ENCODE measurements at places on chromosomes 6 and 20.

GRCh38 chr6:7270320-7271204, 42.4 kb downstream of the SSR1 start:
- DNase-seq: no peak

DNA sequence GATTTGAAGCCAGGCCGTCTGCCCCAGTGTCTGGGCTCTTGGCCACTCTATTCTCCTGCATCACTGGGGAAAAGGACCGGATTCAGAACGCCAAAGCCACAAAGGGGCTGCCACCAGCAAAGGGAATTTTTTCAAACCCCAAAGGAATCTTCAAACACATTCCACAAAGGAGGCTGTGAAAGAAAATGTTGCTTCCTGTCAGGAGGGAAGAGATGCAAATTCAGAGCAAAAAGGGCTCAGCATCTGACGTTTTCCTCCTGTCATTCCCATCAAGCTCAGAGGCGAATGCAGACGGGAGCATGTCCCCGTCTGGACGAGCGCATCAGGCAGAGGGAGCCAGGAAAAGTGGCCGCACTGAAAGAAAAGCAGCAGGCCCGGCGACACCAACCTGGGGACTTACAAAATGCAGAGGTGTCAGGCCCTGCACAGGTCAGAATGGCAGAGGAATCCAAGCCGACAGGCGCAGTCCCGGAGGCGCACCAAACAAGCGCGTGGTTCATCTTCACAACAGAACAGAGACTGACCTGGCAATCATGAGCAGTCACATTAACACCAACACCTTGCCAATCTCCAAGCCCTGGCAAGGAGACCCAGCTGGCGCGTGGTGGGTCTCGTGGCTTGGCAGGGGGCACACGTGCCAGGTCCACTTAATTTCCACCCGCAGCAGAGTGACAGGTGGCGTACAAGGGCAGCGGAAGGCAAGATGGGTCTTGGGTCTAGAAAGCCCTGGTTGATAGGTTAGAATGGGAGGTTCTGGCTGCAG, 62.8 kb downstream of the GRM4 start:
- no peak for DNase-seq

GRCh38 chr6:82118150-82118562, 129.4 kb downstream of the IBTK start:
- DNase-seq: no peak

GRCh38 chr6:38080360-38080759, 260.8 kb downstream of the ZFAND3 start:
- DNase-seq: no peak

- no peak for DNase-seq
These were observed 96.8 kb downstream of the PHACTR1 start for GRCh38 chr6:12813321-12813720.

DNA sequence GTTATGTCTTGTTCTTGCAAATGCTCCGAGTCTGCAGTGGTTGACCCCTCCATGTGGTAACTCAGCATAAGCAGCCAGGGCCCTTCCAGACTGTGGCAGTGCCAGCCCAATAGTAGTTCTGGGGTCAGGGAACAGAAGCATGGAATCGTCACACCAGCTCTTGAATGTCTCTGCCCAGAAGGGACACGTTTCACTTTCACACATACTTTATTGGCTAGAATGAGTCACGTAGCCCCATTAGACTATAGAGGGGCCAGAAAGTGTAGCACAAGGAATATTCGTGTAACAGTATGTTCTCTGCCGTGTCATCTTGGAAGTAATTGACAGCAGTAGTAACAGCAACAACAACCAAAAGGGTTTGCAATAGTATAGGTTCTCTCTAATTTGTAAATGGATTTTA, 254.7 kb downstream of the FARS2 start:
- DNase-seq: no peak

DNA sequence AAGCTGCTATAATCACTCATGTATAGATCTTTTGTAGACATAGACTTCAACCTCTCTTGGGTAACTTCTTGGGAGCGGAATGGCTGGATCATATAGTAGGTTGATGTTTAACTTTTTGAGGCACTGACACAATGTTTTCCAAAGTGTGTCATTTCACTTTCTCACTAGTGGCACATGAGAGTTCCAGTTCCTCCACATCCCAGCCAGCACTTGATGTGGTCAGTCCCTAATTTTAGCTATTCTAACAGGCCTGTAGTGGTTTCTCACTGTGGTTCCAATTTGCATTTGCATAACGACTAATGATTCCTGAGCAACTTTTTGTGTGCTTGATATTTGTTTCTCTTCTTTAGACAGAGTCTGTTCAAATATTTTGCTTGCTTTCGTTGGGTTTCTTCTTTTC, 221.3 kb downstream of the DLL1 start:
- no peak for DNase-seq

- no peak for DNase-seq
These were observed 53.7 kb downstream of the GFOD1 start for GRCh38 chr6:13433709-13434121.

- DNase-seq: no peak
These were observed 815 bp downstream of the SPATA2 start for GRCh38 chr20:49914310-49915117.

GRCh38 chr6:142635130-142635529, 309.8 kb downstream of the HIVEP2 start:
- no peak for DNase-seq

DNA sequence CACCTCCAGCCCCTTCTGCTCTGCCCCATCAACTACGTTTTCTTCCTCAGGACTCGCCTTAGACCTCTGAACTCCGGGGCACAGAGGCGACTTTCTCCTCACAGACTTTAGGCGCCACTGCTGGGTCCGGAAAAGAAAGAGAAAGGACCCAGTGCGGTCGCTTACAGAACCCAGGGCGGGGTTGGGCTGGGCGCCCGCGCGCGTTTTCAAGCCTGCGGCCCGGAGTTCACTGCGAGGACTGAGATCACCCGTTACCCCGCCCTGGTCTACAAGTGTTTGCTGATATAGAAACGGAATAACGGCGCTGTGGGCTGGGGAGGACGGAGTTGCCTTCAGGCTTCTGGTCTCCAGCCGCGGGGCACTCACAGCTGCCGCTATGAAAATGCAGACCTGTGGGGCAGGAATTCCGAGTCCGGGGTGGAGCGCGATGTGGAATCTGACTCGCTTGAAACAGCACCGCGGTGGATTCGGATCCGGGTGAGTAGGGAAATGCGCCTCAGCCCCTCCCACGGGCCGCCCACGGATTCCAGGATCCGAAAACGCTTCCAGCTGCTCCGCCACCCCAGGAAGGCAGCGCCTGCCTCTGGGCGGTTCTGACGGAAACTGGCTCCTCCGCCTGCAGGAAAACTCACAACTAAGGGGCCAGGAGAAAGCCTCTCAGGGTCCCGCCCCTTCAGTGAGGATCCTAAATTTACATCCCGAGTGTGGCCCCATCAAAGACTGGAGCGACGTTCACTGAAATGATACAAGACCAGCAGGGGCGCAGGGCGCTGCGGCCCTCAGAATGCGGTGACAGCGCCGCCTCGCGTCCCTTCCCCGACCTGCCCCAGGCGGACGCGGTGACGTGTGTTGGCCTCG, 29.4 kb downstream of the HLA-F start:
- DNase-seq: peak; percentile 80

DNA sequence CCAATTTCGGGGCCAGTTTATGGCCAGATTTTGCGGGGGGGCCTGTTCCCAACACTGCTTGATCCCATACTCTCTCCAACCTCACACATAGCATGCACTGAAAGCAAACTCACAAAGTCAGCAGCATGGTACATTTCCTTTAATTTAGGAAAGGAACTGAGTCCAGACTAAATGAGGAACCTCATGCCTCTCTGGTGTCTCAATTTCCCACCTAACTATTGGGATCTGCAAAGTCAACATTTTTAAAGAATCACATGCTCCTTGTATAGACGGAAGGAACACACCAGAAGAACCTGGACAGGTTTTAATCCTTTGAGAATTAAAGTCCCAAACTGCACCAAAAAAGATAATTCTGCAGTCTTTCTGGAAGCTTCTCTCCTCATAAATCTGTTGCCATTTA, 33.3 kb downstream of the FAM50B start:
- no peak for DNase-seq

DNA sequence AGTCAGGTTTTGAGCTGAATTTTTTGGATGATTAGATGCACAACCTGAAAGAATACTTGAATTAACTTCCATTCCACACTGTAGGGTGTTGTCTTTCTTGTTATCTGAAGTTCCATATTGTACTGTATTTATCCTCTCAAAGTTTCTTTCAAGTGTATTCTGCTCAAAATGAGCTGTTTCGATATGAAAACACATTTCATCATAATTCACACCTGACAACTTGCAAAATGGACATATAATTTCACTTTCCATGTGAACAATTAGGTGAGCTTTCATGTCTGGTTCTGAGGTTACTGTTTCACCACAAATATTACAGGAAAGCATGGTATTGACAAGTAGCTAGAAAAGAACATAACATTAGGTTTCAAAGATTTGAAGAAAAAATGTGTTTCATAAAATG, 1.7 kb downstream of the ZUP1 start:
- DNase-seq: no peak

DNA sequence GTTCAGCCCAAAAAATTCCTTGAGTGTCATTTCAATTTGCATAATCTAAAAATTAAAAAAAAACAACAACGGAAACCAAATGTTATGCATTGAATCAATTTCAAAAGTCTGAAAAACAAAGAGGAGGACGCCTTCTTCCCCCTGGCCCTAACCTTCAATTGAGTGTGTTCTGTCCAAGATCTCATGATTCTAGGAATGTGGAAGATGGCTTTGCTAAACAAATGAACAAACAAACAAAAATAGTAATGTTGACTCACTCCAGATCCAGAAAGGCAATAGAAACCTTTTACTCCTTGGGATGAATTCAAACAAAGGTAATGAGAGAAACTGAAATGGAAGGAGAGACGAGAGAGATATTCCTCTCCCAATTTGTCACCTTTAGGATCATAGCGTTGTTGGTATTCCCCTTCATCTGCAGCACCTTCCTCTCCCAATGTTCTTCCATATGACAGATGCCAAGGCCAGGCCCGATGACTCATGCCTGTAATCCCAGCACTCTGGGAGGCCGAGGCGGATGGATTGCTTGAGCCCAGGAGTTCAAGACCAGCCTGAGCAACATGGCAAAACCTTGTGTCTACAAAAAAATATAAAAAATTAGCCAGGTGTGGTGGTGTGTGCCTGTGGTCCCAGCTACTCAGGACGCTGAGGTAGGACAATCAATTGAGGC, 109.2 kb upstream of the ADGRF1 start:
- no peak for DNase-seq

DNA sequence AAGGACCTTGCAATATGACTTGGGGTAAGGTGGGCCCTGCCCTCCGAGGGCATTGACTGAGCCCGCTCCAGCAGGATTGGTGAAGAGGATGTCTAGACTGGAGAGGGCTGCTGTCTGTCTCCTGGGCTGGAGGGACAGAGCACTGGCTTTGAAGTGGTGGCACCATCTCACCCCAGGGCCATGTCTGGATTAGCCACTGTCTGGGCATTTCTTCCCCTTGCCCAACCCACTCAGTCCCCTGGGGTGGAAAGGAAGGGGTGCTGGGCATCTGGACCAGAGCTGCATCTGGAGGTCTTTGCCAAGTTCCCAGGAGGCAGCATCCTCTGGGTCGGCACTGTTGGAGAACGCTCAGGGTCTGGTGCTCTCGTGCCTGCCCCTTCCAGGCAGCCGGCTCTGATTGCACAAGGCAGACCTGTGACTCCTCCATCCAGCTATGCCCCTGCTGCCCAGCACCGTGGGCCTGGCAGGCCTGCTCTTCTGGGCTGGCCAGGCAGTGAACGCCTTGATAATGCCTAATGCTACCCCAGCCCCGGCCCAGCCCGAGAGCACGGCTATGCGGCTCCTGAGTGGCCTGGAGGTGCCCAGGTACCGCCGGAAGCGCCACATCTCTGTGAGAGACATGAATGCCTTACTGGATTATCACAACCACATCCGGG, at the start of gene R3HDML:
R3HDML (plus strand) TSS at position 319 of the 656 bp plus-strand sequence; CDS start at position 434, 115 bp downstream.
- no peak for DNase-seq

GRCh38 chr6:36717231-36717825, 19.7 kb downstream of the RAB44 start:
- no peak for DNase-seq

- DNase-seq: no peak
These were observed 34.3 kb upstream of the OGFRL1 start for GRCh38 chr6:71254323-71254722.

GRCh38 chr6:36283608-36284007, 13.7 kb downstream of the PNPLA1 start:
- DNase-seq: no peak

- peak; percentile 64 for DNase-seq
These were observed 68.3 kb downstream of the ADTRP start for GRCh38 chr6:11710311-11710761.

GRCh38 chr6:153816366-153816765, 222.7 kb upstream of the OPRM1 start:
- DNase-seq: no peak

GRCh38 chr6:32886681-32887383, 32.8 kb downstream of the PSMB9 start:
- DNase-seq: no peak

DNA sequence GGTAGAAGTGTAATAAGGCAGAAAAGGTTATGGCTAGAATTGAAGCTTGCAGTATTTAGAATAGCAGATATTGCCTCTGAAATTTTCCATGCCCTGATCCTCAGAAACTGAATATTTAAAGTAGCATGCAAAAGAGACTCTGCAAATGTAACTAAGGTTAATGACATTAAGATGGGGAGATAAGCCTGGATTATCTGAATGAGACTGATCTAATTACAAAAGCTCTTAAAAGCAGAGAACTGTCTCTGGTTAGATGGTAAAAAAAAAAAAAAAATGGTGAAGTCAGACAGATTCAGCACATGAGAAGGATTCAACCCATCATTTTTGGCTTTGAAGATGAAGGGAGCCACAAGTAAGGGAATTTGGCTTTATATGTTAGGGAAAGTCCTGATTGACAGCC, 503.7 kb upstream of the IRAK1BP1 start:
- no peak for DNase-seq

- no peak for DNase-seq
These were observed 70.7 kb downstream of the PRDM1 start for GRCh38 chr6:106156863-106157262.

DNA sequence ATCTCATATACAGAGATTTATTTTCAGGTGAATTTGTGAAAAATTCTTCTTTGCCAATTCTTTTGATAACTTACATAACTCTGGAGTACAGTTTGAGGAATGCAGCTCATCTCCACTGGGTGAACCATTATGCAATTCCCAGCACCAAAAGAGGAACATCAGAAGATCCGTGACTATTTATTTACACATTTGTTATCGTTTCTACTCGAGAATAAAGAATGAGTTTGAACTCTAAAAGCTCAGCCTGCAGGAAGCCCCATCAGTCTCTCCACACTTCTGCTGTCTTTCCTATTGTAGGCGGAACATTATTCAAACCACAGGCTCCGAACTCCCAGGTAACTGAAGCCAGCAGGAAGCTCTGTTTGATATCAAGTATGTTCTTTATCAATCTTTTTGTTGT, 95.9 kb upstream of the IFNGR1 start:
- no peak for DNase-seq

DNA sequence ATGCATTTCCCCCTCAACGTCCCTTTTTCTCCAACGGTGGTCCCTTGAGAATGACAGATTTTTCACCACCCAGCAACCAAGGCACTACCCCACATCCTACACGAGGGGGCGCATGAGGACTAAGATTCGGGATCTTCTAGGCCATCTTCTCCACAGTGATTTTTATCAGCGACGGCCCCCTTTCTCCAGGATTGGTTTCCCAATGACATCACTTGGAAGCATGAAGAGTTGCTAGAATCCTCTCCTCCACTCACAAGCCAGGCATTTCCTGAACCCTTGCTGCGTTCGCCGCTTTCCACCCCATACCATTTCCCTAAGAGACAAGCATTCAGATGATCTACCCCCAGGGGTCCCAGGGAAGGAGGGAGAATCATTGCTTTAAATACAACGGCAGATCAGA, 252.0 kb downstream of the HIVEP2 start:
- DNase-seq: peak; percentile 64

All from activated CD4-positive, alpha-beta T cell treated with anti-CD3 and anti-CD28 coated beads, Interleukin-2, amount 50 U/mL, for 4 hours (primary cell).